MM.1S (cell line): ENCODE measurements at places on chromosomes 3 and 15.
A peak's percentile ranks its signal among the peaks of the same experiment; 100 is the strongest.

DNA sequence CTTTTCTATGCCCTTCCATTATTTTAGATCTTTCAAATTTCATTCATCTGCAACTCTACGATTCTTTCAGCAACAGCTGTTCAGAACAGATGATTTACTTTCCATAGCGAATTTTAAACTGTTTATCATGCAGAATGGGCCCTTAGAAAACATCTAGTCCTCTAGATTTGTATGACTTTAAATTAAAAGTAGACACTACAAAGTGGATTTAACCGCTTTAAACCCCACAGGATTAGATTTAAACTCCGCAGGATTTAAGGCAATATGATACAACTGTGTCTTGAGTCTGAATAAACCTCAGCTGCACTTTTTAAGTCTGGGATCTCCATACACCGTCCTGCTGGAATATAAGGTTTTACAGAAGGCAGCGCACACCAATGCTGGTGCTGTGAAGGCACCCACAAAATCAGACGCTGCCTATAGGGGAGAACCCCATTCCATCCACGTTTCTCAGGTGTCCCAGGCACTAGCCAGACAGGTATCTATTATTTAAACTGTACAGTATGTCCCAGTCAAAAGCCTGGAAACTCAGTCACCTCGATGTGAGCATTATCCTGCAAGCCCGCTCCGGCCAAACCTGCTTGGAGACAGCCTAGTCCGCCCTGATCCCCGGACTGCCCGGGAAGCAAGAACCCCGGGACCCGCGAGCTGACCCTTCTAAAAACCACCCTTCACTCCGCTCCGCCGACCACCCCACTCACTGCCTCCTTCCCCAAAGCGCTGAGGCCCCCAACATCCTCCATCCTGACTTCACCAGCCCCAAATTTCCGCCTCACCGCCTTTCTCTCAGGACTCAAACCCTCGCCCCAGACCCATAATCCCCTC lies 768 bp downstream of the ANO10 start:
- no peaks in the 10 kb centered on the region for H3K36me3 ChIP-seq
- H3K27me3 ChIP-seq: no peaks in the 10 kb centered on the region
- no peak overlapping the region for H3K27ac ChIP-seq
- no peak for DNase-seq

- no peaks in the 10 kb centered on the region for H3K27me3 ChIP-seq
- DNase-seq: no peak
- H3K4me1 ChIP-seq: peaks cover 11% of the 10 kb centered on the region
- peak overlapping the region; percentile 95 for H3K4me3 ChIP-seq
Measured at GRCh38 chr15:40565333-40566238, 744 bp upstream of the CCDC32 start.

DNA sequence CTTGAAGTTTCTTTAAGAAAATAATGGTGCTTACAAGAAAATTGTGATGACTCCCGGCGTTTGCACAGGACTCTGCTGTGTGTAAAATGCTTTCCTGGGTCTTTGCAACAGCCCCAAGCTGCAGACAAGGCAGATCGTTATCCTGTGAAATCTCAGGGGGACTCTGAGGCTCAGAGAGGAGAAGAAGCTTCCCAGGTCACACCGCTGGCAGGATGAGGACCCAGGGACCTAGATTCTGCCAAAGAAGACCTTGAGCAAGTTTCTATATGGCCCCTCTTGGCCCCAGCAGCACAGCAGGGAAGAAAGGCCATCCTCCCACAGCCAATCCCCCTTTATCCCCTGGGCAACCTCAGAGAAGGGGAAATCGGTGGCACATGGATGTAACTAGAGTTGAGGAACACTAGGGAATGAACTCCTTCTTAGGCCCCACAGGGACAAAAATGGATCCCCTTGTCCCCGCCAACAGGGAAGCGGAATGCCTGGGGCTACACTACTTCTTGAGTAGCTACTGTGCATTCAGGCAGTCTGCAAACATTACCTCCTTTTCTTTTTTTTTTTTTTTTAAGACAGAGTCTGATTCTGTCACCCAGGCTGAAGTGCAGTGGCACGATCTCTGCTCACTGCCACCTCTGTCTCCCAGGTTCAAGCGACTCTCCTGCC lies 72.8 kb downstream of the CPN2 start:
- no peak overlapping the region for H3K27ac ChIP-seq
- H3K4me3 ChIP-seq: no peak overlapping the region
- H3K36me3 ChIP-seq: no peaks in the 10 kb centered on the region
- no peaks in the 10 kb centered on the region for H3K27me3 ChIP-seq
- H3K4me1 ChIP-seq: no peaks in the 10 kb centered on the region

DNA sequence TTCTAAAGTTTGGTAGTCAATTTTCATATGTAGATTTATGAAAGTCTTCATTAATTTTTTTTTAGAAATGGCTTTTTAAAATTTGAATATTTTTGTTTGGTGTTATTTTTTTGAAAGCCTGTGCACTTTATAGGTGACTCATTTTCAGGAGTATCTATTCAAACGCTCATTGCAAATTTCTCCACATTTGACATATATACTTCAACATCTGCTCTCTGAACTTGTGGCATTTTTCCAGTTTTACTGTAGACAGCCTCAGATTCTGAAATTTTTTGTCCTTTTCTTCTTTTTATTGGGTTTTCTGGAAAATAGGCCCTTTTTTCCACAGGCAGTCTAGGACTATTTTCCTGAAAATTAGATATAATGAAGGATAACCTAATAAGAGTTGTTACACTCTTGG lies 396.6 kb downstream of the RBMS3 start:
- no peak overlapping the region for H3K4me3 ChIP-seq
- no peaks in the 10 kb centered on the region for H3K27me3 ChIP-seq
- no peak for DNase-seq
- no peaks in the 10 kb centered on the region for H3K36me3 ChIP-seq
- H3K4me1 ChIP-seq: no peaks in the 10 kb centered on the region
- no peak overlapping the region for H3K27ac ChIP-seq

GRCh38 chr3:18345015-18345367 lies 80.1 kb downstream of the SATB1 start:
- H3K36me3 ChIP-seq: no peaks in the 10 kb centered on the region
- no peaks in the 10 kb centered on the region for H3K27me3 ChIP-seq
- H3K27ac ChIP-seq: no peak overlapping the region
- DNase-seq: no peak

DNA sequence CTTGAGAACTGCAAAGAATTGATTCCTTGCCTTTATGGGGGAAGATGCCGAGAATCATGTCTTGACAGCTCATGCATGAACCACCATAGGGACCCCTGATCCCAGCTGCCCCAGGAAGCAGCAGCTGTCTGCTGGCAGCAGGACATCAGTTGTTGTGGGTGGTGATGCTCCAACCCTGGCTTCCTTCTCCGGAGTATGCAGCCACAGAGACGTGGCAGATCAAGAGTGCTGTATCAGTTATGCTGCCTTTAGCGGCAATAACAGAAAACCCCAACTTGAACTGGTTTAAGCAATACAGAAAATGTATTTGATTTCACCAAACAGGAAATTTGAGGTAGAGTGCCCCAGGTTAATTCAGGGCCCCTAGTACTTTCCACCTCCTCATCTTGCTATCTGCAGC lies 92.2 kb upstream of the TNFAIP8L3 start:
- H3K36me3 ChIP-seq: no peaks in the 10 kb centered on the region
- no peaks in the 10 kb centered on the region for H3K4me1 ChIP-seq
- no peak overlapping the region for H3K4me3 ChIP-seq
- DNase-seq: no peak
- no peak overlapping the region for H3K27ac ChIP-seq
- no peaks in the 10 kb centered on the region for H3K27me3 ChIP-seq

GRCh38 chr3:118480101-118480860 lies 554.4 kb downstream of the IGSF11 start:
- no peak overlapping the region for H3K27ac ChIP-seq
- H3K36me3 ChIP-seq: no peaks in the 10 kb centered on the region
- no peaks in the 10 kb centered on the region for H3K27me3 ChIP-seq
- no peak overlapping the region for H3K4me3 ChIP-seq

DNA sequence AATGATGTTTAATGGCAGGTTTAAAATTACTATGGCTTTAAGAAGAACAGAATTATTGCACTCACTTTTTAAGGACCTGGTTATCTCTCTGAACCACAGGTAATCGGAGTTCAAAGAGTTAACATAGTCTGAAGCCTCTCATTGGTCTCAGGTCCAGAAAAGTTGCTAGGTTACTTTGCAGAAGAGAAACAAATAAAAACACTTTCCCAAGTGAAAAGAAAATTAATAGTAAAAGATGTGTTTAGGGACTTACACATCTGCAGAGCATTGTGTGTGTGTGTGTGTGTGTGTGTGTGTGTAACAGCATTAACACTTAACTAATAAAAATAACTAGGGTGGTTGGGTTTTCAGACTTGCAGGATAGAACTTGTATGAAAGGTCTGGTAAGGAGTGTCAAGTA lies 1.0 kb downstream of the MASP1 start:
- DNase-seq: no peak
- H3K4me1 ChIP-seq: no peaks in the 10 kb centered on the region

- no peak for DNase-seq
- H3K27me3 ChIP-seq: no peaks in the 10 kb centered on the region
- H3K27ac ChIP-seq: no peak overlapping the region
- H3K36me3 ChIP-seq: no peaks in the 10 kb centered on the region
- H3K4me1 ChIP-seq: no peaks in the 10 kb centered on the region
Measured at GRCh38 chr3:111949712-111950111, 29.1 kb upstream of the ABHD10 start.

- no peaks in the 10 kb centered on the region for H3K36me3 ChIP-seq
- no peak for DNase-seq
- H3K4me3 ChIP-seq: no peak overlapping the region
- H3K27ac ChIP-seq: no peak overlapping the region
- H3K4me1 ChIP-seq: no peaks in the 10 kb centered on the region
Measured at GRCh38 chr15:84829428-84829827, 12.3 kb downstream of the ALPK3 start.

GRCh38 chr15:92069308-92070250 lies 216.1 kb downstream of the SLCO3A1 start:
- DNase-seq: no peak
- no peak overlapping the region for H3K27ac ChIP-seq
- no peaks in the 10 kb centered on the region for H3K4me1 ChIP-seq
- no peaks in the 10 kb centered on the region for H3K27me3 ChIP-seq

DNA sequence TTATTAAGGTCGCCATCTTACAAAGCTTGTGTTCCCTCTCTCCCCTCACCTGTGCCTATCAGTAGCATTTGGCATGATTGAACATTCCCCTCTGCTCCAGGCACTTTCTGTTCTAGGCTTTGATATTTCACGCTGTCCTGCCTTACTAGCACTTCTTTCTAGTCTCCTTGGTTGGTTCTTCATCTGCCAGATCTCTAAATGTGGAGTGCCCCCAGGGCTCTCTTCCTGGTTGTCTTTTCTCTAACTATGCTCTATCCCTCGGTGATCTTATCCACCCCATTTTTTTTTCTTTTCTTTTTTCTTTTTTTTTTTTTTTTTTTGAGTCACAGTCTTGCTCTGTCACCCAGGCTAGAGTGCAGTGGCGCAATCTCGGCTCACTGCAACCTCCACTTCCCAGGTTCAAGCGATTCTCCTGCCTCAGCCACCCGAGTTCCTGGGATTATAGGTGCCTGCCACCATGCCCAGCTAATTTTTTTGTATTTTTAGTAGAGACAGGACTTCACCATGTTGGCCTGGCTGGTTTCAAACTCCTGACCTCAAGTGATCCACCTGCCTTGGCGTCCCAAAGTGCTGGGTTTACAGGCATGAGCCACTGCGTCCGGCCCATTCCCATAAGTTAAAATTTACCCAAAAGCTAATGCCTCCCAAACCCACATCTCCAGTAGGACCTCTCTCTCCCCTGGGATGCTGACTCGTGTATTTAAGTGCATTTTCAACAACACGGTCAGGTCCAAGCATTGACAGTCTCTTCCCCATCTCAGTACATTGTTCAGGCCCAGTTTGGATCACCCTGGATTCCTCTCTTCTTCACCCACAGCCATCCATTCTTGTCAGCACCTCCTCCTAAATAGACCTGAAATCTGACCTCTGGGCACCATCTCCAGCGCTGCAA lies 5.2 kb downstream of the NUSAP1 start:
- no peaks in the 10 kb centered on the region for H3K27me3 ChIP-seq
- no peak overlapping the region for H3K27ac ChIP-seq

DNA sequence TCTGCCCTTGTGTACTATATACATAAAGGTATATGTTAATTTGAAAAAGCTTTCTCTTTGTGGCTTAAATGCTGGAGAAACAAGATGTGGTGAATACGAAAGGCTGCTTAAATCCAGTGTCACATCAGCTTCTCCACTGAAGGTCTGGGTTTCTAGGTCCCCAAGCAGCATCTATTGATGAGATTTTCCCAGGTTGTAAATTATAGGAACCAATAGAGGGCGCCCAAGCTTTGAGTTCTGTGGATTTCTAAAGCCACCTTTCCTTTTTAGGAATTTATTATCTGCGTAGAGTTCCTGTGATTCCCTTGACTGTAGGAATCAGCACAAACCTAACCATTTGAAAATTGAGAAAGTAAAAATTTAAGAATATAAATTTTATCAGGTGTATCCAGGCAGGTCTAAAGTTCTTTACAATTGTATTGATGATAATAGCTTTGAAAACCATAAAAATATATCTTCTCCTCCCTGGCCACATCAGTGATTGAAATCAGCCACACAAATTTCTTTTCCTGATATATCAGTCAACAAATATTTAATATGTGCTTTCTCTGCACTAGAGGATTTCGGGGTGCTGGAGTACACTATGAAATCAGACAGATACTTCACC lies 88.3 kb upstream of the ADAMTSL3 start:
- no peak overlapping the region for H3K27ac ChIP-seq
- no peak overlapping the region for H3K4me3 ChIP-seq
- DNase-seq: peak; percentile 27
- no peaks in the 10 kb centered on the region for H3K4me1 ChIP-seq

- no peak overlapping the region for H3K4me3 ChIP-seq
- H3K36me3 ChIP-seq: no peaks in the 10 kb centered on the region
- H3K27ac ChIP-seq: no peak overlapping the region
- DNase-seq: no peak
- H3K4me1 ChIP-seq: peaks cover 7% of the 10 kb centered on the region
- H3K27me3 ChIP-seq: no peaks in the 10 kb centered on the region
Measured at GRCh38 chr3:44434834-44435510, 42.5 kb downstream of the ZNF445 start.

DNA sequence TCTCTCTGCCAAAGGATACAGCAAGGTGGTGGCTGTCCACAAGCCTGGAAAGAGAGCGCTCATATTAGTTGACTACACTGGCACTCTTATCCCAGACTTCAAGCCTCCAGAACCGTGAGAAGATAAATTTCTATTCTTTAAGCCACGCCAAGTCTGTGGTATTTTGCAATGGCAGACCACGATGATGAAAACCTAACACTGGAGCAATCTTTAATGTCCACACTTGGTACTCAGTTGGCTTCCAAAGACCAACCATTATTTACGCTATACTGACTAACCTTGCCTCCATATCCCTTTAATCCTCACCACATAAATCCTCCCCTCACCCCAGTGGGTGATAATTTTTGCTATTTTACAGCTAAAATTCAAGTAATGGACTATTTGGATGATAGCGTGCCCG lies 16.9 kb upstream of the LACTB start:
- no peak overlapping the region for H3K4me3 ChIP-seq
- H3K36me3 ChIP-seq: no peaks in the 10 kb centered on the region
- no peaks in the 10 kb centered on the region for H3K4me1 ChIP-seq
- no peak for DNase-seq

- no peak overlapping the region for H3K27ac ChIP-seq
- no peaks in the 10 kb centered on the region for H3K4me1 ChIP-seq
- no peaks in the 10 kb centered on the region for H3K27me3 ChIP-seq
Measured at GRCh38 chr15:47405365-47406162, 311.7 kb upstream of the SEMA6D start.
